T-helper 17 cell (primary cell): ENCODE measurements at places on chromosomes 7 and 10.

DNA sequence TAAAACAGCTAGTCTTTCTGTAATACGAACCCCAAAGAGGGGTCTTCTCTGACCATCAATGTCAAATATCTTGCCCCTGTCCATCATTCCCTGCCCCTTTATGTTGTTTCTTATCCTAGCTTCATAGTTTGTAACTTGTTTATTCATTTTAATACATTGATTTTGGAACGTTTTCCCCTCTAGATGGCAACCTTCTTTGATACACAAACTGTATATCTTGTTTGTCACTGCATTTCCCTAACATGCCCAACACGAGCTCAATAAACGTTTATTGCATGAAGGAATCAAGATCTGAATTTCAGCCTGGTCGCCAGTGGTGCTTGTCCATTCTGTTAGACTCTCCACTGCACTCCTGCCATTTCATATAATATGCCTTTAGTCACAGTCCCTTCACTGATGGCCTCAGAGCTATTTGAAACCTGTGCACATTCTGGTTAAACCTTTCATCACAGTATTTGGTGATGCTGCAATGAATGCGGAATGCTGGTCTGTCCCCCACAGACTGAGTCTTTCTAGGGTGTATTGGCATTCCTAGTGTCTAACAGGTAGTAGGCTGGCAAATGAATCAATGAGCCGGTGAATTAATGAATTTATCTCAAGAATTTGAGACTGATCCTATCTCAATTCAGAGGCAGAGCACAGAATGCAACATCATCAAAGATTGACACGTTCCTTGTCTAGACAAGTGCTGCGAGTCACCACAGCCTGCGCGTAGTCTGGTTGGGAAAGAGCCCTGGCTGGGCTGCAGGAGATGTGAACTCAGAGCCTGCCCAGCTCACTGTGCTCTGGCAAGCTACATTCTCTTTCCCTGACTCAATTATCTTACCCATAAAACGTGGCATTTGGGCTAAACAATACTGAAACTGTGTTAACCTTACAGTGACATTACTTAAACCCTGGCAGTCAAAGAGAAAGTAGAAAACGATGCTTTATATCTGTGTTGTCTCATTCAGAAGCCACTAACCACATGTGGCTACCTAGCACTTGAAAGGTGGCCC, 55.2 kb upstream of the FRMD4A start:
- H3K27me3 ChIP-seq: peaks cover 33% of the 10 kb centered on the region
- H3K4me1 ChIP-seq: peaks cover 36% of the 10 kb centered on the region
- peak overlapping the region; percentile 15 for H3K4me3 ChIP-seq
- no peak overlapping the region for H3K27ac ChIP-seq
- no peaks in the 10 kb centered on the region for H3K36me3 ChIP-seq
- no peak for DNase-seq

- no peak for DNase-seq
- H3K27ac ChIP-seq: no peak overlapping the region
- H3K27me3 ChIP-seq: peaks cover 97% of the 10 kb centered on the region
- H3K4me1 ChIP-seq: peaks cover 4% of the 10 kb centered on the region
Measured at GRCh38 chr10:69831231-69831855, 29.6 kb downstream of the COL13A1 start.

DNA sequence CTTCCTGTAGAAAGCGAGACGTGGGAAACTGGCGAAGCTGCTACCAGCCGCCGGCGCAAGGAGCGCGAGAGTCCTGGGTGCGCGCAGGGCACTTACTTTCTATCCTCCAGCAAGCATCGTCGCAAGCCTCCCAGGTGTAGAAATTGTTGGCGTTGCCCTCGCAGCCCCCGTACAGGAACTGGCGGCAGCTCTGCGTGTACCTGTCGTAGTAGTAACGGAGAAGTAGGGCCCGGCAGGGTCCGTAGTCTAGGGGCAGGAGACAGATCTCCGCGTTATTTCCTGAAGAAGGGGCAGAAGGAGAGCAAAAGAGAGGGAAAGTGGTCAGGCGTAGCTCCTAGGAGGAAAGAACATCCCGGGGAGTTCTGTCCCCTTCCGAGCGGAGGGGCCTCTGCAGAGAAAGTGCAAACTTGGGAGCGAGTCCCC, 501 bp downstream of the TFPI2 start:
- H3K4me3 ChIP-seq: peak overlapping the region; percentile 83
- no peak for DNase-seq
- peaks cover 5% of the 10 kb centered on the region for H3K36me3 ChIP-seq
- no peak overlapping the region for H3K27ac ChIP-seq
- H3K27me3 ChIP-seq: peaks cover 55% of the 10 kb centered on the region

- no peaks in the 10 kb centered on the region for H3K36me3 ChIP-seq
- H3K4me1 ChIP-seq: no peaks in the 10 kb centered on the region
- H3K4me3 ChIP-seq: no peak overlapping the region
- no peak for DNase-seq
- H3K27me3 ChIP-seq: no peaks in the 10 kb centered on the region
- H3K27ac ChIP-seq: no peak overlapping the region
Measured at GRCh38 chr7:95066737-95067530, 159.5 kb downstream of the PPP1R9A start.

DNA sequence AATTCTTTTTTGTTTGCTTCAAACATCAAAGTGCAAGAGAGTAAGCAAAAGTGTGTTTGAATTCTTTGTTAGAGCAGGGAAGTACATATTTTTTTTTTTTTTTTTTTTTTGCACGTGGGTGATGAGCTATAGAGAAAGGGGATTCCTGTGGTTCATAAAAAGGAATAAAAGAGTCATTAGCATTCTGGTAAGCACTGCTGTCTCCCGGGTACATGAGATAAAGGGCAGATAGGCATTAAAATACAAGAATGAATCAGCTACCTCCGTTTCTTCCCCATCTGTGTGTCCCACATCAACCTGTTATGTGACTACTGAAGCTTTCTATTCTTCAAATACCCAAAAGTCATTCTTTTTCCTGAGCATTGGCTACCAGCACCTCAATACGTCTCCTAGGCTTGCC, 102.4 kb upstream of the SEMA3D start:
- H3K27ac ChIP-seq: no peak overlapping the region
- H3K4me3 ChIP-seq: no peak overlapping the region
- H3K27me3 ChIP-seq: no peaks in the 10 kb centered on the region
- no peak for DNase-seq
- H3K4me1 ChIP-seq: no peaks in the 10 kb centered on the region
- no peaks in the 10 kb centered on the region for H3K36me3 ChIP-seq

DNA sequence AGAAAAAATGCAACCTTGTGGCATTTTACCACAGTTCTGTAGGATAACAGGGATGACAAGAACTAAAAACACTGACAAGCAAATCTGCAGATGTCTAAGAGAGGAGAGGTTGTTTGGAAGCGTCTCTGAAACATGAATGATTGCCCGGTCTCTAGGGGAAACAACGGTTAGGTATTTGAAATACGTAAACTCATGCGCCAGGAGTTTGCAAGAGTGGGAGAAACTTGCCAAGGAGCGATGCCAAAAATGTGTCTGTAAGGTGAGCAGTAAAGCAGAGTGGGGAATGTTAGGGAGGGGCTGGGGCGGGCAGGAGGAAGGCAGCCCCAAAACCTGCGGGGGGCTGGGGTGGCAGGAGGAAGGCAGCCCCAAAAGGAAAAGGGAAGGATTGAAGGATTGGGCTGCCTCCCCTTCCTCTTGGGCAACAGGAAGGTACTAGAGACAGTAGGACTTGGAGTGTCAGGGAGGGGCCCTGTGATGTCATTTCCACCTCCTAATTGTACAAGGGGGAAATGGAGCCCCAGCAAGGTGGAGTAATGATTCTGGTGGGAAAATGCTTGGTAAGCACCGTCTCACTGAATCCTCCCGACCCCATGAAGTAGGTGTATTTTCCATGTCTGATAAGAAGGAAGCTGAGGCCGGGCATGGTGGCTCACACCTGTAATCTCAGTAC, 33.2 kb upstream of the PLEKHA1 start:
- H3K4me1 ChIP-seq: peaks cover 5% of the 10 kb centered on the region
- H3K27ac ChIP-seq: no peak overlapping the region
- peaks cover 47% of the 10 kb centered on the region for H3K27me3 ChIP-seq
- H3K4me3 ChIP-seq: no peak overlapping the region

- no peak for DNase-seq
- H3K36me3 ChIP-seq: no peaks in the 10 kb centered on the region
- no peaks in the 10 kb centered on the region for H3K4me1 ChIP-seq
Measured at GRCh38 chr10:8576911-8577310, 522.4 kb downstream of the GATA3 start.

DNA sequence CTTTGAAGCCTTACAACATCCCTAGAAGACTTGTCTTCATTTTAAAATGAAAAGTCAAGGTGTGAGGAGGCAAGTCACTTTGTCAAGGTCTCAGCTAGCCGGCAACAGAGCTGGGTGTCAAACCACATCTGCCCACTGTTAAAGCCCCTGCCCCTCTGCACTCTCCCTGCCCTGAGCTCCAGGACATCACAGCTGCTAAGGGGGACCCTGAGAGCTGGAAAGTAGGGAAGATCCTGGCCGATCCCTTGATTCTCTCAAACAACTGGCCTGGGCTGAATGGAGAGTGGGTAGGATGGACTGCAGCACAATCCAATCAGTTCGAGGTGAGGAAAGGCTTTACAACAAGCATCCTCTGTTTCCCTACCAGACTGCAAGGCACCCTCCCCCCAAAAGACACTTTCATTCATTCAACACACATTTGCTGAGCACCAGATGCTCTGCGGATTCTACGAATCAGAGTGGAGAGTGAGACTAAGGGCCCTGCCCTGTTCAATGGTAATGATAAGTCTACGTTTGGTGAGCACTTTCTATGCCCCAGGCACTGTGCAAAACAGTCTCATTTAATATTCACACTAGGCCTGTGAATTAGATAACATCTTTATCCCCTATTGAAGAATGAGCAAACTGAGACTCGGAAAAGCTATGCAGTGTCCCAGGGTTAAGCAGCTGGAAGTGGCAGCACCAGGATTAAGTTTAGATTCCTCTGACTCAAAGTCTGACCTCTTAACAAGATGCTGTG, 148.1 kb downstream of the HERPUD2 start:
- DNase-seq: no peak
- no peaks in the 10 kb centered on the region for H3K36me3 ChIP-seq
- no peak overlapping the region for H3K4me3 ChIP-seq
- H3K27me3 ChIP-seq: peaks cover 44% of the 10 kb centered on the region
- H3K27ac ChIP-seq: no peak overlapping the region
- no peaks in the 10 kb centered on the region for H3K4me1 ChIP-seq

- H3K27ac ChIP-seq: no peak overlapping the region
- peaks cover 52% of the 10 kb centered on the region for H3K27me3 ChIP-seq
- H3K4me1 ChIP-seq: no peaks in the 10 kb centered on the region
- H3K36me3 ChIP-seq: peaks cover 3% of the 10 kb centered on the region
Measured at GRCh38 chr10:6753644-6754043, 173.6 kb upstream of the PRKCQ start.

GRCh38 chr7:134420424-134421125, 38.3 kb downstream of the AKR1B1 start:
- H3K4me3 ChIP-seq: no peak overlapping the region
- H3K27ac ChIP-seq: no peak overlapping the region
- H3K4me1 ChIP-seq: no peaks in the 10 kb centered on the region
- H3K36me3 ChIP-seq: peaks cover 2% of the 10 kb centered on the region
- no peak for DNase-seq

- no peak for DNase-seq
- no peak overlapping the region for H3K27ac ChIP-seq
- H3K4me1 ChIP-seq: no peaks in the 10 kb centered on the region
- peaks cover 2% of the 10 kb centered on the region for H3K36me3 ChIP-seq
- no peak overlapping the region for H3K4me3 ChIP-seq
Measured at GRCh38 chr7:149725426-149725821, 48.0 kb downstream of the ZNF467 start.

GRCh38 chr7:26409661-26410547, 118.2 kb downstream of the SNX10 start:
- no peaks in the 10 kb centered on the region for H3K36me3 ChIP-seq
- H3K27ac ChIP-seq: no peak overlapping the region
- no peaks in the 10 kb centered on the region for H3K4me1 ChIP-seq
- peaks cover 49% of the 10 kb centered on the region for H3K27me3 ChIP-seq
- DNase-seq: no peak

DNA sequence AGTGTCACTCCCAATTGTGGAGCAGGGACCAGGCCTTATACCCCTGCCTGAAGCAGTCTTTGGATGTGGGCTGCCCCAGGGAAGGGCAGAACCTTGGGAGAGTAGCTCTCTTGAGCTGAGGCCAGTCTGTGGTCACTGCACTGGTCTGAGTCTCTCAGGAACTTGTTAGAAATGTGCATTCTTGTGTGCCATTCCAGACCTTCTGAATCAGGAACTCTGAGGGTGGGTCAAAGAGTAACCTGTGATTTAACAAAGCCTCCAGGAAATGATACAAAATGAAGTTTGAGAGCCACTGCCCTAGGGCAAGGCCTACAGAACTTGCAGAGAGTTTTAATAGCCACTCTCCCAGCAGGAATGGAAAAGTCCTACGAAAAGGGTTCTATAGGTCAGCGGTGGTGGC, 68.1 kb downstream of the LYZL1 start:
- H3K36me3 ChIP-seq: no peaks in the 10 kb centered on the region
- no peak overlapping the region for H3K27ac ChIP-seq
- H3K4me3 ChIP-seq: no peak overlapping the region
- H3K4me1 ChIP-seq: no peaks in the 10 kb centered on the region

DNA sequence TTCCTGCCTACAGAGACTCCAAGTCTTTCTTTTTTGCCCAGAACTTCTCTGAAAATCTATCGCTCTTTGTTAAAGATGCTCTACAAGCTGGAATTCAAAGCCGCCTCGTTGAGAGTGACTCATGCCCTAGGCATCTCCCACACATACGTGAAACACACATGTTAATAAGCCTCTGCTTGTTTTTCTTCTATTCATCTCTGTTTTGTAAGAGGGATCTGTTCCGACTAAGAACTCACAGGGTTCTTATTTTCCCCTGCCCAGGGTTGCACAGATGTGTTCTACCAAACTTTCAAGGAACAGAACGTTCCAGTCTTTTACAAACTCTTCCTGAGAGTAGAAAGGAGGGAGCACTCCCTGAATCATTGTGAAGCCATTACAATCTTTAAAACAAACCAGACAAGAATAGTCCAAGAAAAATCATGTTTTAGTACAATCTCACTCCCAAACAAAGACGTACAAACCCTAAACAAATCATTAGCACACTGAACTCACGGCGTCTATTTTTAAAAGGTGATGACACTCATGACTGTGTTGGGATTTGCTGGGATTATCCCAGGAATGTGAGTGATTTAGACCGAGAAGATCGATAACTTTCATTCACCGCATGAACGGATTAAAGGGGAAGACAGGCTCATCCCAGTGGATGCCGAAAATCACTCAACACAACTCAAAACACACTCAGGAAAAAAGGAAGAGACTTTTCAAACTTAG, 55.3 kb upstream of the INPP5A start:
- peaks cover 4% of the 10 kb centered on the region for H3K36me3 ChIP-seq
- H3K4me3 ChIP-seq: no peak overlapping the region
- peaks cover 43% of the 10 kb centered on the region for H3K27me3 ChIP-seq
- no peak for DNase-seq

DNA sequence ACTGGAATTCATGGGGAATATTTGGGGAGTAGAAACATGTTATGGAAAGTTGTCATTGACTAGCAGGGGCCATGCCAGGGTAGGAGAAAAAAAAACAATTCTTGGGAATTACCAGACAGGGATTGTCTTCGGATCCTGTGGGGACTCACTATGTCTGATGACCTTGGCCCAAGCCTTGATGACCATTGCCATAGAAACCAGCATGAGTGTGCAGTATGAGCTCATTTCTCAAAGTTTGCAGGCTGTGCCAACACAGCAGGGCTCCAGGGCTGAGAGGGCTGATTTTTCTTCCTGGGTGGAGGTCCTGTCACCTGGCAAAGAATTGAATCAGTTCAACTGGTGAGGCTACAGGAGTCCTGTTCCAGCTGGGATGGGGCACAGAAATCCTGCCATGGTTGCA, 198.3 kb downstream of the ADRA2A start:
- H3K27ac ChIP-seq: no peak overlapping the region
- DNase-seq: no peak
- no peaks in the 10 kb centered on the region for H3K36me3 ChIP-seq
- no peak overlapping the region for H3K4me3 ChIP-seq
- peaks cover 67% of the 10 kb centered on the region for H3K27me3 ChIP-seq

GRCh38 chr7:21041666-21042065, 255.0 kb upstream of the SP8 start:
- H3K27me3 ChIP-seq: peaks cover 13% of the 10 kb centered on the region
- no peaks in the 10 kb centered on the region for H3K36me3 ChIP-seq
- DNase-seq: no peak
- no peak overlapping the region for H3K27ac ChIP-seq
